ENCODE measurements at places on chromosomes 2 and 18. TPM values are rescaled to one million over a fixed set of nuclear protein-coding genes. Genes with fewer than 3 reads are reported as not detected.
A peak's percentile ranks its signal among the peaks of the same experiment; 100 is the strongest.

DNA sequence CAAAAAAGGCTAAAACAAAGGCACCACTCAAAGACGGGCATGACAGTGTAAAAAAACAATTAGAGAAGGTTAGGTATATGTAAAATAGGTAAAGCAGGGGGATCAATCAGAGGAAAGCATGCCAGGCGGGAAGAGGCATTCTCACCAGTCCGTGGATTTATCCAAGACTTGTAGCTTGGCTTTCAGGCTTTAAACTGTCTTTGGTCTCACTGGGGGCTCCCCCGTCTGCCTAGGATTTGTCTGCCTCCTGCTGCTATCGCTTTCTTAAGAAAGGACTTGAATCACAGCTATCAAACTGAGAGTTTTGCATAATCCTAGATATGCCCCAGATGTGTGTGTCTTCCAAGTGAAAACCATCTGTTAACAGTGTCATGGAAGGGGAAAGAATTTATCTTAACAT lies 11.1 kb upstream of the GORASP2 start:
- no peak for DNase-seq

DNA sequence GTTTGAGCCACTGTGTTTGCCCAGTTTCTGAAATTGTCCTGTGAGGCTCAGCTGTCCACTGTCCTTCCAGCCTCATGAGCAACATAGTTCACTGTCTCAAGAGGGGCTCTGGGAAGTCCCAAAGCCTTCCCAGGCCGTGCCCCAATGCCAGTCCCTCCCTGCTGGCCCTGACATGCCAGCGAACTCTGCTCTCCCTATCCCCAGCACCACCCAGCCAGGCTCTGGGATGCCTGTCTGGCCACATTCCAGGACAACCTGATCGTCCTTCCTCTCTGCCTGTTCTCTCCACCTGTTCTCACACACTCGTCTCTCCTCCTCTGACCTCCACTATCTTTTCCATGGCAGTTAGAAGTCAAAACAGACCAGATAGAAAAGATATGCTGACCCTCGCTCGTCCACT lies 278.0 kb upstream of the ID2 start:
- no peak for DNase-seq

DNA sequence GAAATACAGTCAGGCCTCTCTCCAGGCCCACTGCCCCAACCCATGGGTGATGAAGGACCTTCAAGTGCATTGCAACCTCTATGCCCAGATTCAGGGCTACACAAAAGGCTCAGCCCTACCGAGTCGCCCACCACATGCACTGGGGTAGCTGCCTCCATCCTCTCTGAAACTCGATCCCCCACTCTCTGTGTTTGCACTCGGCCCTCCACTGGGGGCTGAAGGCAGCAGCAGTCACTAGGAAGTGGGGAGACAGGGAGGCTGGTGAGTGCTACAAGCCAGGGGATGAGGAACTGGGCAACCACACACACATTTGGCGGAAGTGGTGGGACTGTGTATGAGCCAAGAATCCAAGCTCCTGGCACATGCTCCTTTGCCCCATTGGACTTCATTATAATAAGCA lies 94.6 kb downstream of the CERS6 start:
- no peak for DNase-seq

DNA sequence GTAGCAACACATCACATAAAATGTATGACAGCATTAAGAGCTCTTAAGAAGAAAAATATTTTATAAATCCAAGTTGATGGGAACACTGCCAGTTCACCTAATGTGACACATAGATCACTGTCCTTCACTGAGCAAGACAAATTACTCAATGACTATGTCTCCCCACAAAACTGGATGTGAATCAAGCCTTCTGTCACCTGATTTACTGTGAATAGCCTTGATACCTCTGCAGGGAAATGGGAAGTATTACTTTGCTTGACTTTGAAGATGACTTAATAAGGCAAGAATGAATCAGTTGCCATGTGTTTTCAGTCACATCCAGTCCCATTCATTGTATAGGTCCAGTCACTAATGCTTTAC lies 94.6 kb downstream of the NYAP2 start:
- no peak for DNase-seq

GRCh38 chr2:27545348-27546141 lies 37.3 kb upstream of the ZNF512 start:
- no peak for DNase-seq

DNA sequence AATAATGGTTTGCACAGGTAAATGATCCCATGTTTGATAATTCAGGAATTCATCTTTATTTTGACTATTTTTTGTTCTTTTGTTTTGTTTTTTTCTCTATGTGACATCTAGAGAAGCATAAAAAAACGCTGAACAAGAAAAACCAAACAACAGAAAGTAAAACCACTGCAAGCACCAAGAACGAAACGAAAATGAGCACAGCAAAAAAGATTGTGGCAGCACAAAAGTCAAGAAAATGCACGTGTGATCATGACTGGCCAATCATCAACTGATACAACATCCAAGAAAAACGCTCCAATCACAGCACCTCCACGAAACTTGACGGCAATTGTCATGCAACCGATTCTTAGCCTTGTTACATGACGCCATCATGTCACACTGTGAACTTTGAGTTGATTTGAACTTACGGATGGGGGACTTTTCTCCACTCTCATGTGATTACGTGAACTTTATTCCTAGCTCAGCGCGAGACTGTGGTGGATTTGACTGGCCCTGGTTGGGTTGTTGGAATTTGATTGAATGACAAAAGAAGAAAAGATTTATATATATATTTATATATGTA lies 318.7 kb downstream of the CELF4 start:
- no peak for DNase-seq

DNA sequence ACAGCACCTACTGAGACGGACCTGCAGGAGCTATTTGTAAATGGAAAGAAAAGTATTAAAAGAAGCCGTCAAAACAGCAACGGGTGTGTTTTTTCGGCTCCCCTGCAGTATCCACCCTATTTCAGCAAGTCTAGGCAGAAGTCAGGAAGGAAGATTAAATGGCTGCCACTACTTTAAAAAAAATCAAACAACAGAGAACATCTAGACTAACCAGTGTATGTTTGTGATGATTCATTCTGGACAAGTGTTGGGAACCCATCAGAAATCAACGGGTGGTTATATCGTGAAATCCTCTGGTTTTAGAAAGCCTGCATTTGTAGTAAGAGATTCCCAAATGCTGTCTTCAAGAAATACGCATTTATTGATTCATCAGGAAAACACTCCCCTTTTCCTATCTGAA lies 9.0 kb downstream of the PMAIP1 start:
- no peak for DNase-seq

DNA sequence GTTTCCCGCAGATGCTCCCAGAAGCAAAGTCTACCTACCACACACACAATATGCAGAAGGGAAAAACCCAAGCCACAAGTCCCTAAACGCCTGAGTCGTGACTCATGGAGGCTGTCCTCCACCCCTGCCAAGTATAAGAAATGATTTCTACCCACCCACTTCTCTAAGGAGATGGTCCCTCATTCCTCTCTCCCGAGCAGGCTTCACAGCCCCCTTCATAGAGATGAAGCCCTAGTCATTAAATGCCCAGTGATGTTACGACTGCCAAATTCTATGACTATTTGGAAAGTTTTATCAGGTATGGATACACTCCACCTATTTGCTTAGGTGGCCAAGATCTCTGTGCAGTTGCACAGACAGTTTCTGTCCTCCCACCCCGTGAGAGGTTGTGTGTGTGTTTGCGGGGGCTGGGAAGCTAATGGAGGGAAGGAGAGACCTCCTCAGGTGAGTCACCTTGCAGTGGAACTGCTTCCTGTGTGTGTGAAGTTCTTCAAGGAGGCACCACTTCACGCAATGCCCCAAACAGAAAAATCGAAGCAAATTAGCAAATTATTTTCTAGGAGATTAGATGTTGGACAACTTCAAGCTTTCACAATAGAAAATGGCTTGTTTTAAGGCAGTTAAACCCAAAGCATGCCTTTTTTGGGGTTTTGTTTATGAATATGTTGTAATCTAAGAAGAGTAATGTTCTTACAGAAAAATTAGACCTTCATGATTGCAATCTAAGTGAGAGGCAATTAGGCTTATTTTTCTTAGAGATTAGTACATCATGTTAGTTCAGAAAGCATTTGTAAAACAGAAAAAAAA lies 175.2 kb downstream of the TGIF1 start:
- DNase-seq = peak; percentile 74

DNA sequence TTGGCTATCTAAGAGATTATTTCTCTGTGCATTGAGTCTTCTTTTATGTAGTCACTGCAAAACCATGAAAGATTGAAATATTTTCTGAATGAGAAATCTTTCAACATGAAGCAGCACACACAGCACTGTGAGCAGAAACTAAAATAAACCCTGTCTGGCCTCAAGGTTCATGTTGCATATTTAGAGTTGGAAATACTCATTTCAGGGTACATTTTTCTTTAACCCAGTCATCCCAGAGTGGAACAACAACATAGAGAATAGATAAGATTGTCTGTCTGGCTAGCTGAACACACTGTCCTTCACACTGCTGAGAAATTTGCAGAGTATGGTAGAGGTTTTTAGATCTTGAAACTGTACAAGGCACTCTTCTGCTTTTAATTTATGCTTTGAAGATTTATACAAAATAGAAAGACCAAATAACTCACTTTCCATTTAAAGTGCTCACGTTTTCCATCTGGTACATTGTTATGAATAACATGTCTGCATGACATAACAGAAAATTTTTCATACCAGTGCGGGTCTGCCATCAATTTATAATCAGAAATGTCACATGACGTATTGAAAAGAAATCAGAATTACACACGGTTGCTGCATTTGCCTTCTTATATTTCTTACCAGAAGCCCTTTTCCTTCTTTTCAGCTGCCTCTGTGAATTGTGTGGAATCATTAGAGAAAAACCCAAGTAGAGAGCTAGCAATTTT lies 25.0 kb upstream of the FN1 start:
- no peak for DNase-seq

DNA sequence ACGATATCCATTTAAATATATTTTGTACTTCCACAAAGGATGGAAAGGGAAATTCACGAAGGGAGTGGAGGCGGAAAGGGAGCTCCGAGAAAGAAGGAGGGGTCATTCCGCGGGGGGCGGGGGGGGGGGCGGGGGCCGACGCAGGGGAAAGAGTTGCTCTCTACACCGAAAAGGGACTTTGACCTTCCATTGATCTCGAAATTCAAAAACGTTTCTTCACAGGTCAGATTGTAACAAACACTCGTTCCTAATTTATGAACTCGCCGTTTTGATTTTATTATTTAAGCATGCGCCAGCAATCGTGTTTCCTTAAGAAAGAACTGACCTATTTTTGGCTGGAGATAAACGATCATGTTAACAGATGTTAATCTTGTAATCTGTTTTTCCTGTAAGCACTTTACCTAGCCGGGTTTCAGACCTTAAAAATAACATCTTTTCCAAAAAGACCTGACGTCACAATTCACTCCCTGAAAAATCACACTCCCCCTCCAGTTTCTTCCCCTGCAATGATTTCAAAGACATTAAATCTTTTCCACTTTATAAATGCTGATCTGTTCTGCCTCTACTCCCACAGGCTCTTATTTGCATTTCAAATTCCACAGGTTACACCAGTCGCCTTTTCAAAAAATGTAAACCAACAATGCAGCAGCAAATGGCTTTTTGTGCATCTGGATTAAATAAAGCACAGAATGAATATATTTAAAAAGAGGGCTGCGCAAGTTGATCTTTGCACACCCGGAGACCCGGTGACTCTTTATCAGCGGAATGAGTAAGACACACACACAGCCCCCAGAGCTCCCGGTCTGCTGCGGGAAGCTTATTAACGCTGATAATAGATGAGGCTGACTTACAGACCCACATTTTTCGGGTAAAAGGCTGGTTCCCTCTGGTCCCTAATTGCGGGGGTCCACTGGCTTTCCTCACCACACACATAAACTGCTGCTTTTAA lies 1.6 kb downstream of the ZNF516 start:
- DNase-seq = no peak

GRCh38 chr2:9251154-9252001 lies 44.8 kb downstream of the ASAP2 start:
- no peak for DNase-seq

DNA sequence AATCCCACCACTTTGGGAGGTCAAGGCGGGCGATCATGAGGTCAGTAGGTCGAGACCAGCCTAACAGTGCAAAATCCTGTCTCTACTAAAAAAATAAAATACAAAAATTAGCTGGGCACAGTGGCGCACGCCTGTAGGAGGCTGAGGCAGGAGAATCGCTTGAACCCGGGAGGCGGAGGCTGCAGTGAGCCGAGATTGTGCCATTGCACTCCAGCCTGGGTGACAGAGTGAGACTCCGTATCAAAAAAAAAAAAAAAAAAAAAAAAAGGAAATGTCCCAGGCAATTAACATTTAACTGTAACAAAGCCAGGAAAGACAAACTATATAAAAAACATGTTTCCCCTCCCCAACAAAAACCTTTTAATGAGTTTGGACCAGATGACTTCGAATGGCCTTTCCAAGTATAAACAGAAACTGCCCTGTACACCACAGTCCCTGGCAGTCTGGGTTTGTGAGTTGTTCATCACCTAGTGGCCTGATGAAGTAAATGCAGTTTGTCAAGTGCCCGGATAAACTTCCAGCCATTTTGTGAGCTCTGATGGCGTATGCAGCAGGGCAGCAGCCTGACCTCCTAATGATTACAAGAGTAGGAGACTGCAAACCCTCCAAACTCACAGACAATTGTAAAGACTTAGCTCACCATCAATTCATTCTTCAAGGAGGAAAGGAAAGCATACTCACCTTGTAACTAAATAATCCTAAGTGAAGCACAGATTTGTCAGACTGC lies 16.6 kb upstream of the PCBP1 start:
- DNase-seq = peak; percentile 69

DNA sequence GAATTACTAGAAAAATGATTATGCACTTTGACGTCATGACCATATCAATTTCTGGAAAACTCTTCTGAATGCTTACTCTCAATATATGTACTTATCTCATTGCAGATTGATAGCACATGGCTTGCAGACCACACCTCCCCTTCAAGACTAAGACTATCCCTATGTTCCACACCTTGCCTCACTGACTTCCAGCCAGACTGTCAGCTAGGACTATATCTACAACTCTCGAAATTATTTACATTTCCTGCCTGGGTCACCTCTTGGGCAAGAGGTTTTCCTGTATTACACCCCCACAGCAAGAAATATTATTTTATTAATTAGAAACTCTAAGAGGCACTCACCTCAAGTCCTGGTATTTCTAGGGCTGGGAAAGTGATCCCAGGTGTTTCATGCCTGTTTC lies 236.6 kb downstream of the CYRIA start:
- no peak for DNase-seq

The SKOR2 gene
- 0.30 TPM for total RNA-seq

The ELP2 gene
- 107 TPM for total RNA-seq

The SOS1 gene
- 94.6 TPM for total RNA-seq

The ST6GAL2 gene
- total RNA-seq = not detected

The ASB18 gene
- total RNA-seq = not detected

The ALPG gene
- total RNA-seq = not detected

The ABCG5 gene
- total RNA-seq = not detected

The PLCD4 gene
- total RNA-seq = 0.24 TPM

The MOGAT1 gene
- not detected for total RNA-seq

Data from activated T-cell treated with anti-CD3 and anti-CD28 coated beads, Interleukin-2, amount 50 U/mL, for 72 hours (primary cell).